Left lung (tissue), 14 donors: ENCODE measurements at places on chromosomes 5 and 9.

GRCh38 chr9:87824216-87824875, 58.3 kb upstream of the SPATA31E1 start:
- no peak for DNase-seq

DNA sequence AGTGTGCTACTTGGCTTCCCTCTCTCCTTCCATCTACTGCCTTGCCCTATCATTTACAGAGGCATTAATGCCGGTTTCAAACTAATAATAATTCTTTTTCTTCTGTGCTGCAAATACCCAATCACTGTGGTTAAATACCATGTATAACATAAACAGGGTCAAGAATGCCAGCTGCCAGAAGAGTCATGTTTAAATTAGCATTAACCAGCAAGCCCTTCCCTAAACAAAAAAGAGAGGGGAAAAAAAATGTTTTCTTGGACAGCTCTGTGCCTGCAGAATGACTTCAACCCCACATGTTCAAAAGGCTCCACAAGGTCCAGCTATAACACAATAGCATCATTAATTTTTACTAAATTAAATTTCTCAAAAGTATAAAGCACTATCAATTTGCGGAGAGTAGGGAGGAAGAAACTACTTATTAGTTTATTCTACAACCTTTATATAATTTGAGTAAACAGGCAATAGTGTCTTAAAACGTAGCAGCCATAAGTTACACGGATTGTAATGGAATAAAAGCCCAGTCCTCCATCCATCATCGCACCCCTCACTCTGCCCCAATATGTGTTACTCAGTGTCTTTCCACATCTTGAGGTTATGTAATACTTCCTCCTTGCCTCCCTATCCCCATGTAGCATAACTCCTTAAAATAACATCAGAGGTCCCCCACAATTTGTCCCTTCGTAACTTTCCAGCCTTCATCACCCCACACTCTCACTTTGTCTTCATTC, 3.9 kb downstream of the LPAR1 start:
- no peak for DNase-seq

DNA sequence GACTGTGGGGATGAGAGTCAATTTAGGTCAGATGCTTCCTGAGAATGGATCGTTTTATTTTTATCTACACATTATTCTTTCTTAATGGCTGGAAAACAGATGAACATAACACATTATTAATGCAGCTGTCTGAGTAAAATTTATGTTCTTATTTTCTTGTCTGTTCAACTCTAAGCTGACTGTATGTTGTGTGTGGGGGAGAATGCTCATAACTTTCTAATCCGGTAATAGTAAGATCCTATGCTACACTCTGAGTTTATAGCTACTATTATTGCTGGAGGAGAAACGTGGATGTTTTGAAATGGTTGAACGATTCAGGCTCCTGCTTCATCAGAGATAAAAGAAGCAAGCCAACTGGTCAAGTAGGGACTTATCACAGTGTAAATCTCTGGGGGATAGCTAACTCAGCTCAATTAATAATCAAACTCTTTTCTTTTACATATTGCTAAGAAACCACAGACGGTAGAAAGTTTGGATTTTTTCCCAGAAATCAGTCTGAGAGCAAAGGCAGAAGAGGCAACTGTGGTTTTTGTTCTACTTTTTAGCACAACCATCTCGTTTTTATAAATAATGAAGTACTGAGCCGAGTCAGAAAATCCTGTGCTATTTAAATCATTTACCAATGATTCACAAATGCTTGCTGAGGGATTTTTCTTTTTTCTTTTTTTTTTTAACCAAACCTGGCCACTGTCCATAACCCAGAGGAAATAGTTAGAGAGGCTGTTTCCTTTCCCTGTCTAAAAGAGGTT, 265.0 kb upstream of the FAM174A start:
- no peak for DNase-seq

- no peak for DNase-seq
Observed at GRCh38 chr5:123429221-123429954, 6.2 kb upstream of the CEP120 start.

- no peak for DNase-seq
Observed at GRCh38 chr5:151757233-151758140, 944 bp downstream of the ATOX1 start.

GRCh38 chr9:37198039-37198729, 77.8 kb downstream of the ZCCHC7 start:
- DNase-seq, result no peak
